ENCODE measurements at places on chromosomes 12 and 14. TPM values are rescaled to one million over a fixed set of nuclear protein-coding genes. Genes with fewer than 3 reads are reported as not detected.

The TRPV4 gene
- 24.5 TPM for polyA plus RNA-seq

The MIA2 gene
- 63.2 TPM for polyA plus RNA-seq

The KLHL33 gene
- 0.24 TPM for polyA plus RNA-seq

GRCh38 chr14:20560961-20561360 lies at the start of gene RNASE9:
Gene RNASE9, minus strand, starts transcription at chr14:20561047.
- DNase-seq, result no peak

- DNase-seq, result no peak
Measured at GRCh38 chr12:65493913-65494245, 215.4 kb downstream of the MSRB3 start.

Data from kidney (tissue), 22 donors.